ENCODE measurements at places on chromosomes 12 and 14.

GRCh38 chr12:131959116-131959515 is 9.4 kb downstream of the EP400 start:
- DNase-seq = no peak

DNA sequence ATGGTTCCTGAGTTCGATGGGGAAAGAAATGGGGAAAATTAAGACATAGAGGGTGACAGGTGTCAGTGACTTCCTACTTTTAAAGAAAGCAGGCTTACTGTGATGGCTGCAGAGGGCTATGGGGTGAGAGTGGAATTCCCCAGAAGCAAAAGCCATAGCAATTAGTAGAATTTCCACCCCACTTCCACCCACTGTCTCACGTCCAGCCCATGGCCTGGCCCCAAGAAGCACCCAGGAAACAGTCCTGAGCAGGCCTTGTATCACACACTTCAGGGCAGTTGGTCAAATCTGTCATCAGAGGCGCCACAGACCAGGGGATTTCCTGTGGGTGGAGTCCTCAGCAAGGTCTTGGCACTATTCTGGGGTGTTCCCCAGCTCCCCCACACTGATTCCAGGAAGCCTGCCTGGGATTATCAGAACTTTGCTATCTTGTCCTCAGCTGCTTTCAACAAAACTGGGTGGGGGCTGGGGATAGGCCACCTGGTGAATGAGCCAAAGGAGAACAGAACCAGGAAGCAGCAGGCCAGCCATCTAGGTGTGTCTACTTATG is 120.1 kb upstream of the CCND2 start:
- no peak for DNase-seq

GRCh38 chr12:120006258-120006975 is 17.4 kb downstream of the BICDL1 start:
- DNase-seq = no peak

DNA sequence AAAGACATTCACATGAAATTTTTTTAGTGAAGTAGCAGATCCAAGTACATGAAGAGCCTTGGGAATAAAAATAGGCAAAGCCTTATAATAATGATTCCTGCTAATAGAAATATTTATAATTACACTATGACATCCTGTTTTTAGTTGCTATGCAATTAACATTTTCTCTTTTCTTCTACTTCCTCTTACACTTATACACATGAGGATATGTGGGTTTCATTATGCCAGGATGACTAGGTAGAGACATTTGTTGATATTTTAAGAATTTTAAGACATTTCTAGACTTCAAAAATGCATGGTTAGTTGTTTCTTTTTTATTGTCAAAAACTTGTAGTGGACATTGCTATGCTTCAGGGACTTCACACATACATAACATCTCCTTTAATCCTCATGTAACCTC is 326.8 kb downstream of the SYT1 start:
- DNase-seq = no peak

DNA sequence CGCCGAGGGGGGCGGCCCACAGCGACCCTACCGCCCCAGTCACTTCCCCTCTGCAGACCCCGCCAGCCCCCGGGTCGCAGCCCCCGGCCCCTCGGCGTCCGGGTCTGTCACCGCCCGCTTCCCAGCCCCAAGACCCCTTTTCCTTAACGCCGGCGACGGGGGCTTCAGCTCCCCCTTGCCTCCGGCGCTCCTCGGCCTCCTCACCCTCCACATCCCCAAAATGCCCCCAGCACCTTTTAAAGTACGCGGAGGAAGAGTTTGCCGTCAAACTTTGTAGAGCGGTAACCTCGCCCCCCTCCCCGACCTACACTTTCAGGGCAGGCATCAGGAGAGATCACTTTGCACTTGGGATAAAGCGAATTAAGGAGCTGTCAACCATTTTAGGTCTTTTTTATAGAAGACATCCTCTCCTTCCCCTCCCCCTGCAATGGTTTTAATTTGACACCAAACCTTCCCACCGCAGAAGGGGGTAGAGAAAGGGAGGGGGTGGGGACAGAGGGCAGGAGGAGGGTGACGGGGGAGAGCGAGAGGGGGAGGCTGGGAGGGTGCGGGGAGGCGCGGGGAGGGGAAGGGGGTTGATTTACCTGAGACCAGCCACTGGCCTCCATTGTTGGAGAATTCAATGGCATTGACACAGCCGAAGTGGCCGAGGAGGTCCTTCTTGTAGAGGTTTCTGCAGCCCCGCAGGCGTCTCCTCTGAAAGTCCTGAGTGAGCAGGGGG is 578 bp downstream of the DCAF5 start:
- DNase-seq = peak; percentile 16
